Psoas muscle (tissue), 8 donors: ENCODE measurements at places on chromosomes 6 and 20.

- DNase-seq: no peak
Measured at GRCh38 chr6:166419286-166419685, 36.5 kb upstream of the MPC1 start.

DNA sequence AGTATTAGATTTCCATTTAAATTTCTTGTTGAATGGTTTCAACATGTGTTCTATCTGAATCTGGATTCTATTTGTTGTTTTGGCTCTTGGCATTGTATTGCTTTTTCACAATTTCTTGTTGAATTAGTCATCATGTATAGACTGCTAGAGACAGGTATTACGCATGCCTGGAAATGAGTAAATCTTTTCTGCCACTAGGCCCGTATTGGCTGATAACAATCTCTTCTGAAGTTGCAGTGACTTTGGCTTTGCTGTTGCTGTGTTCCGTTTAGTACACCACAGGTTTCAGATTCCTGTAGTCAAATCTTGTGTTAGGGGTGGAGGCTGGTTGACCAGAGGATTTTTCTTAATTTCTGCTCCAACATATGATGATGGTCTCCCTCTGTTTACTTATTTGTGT lies 1339.4 kb downstream of the GRIK2 start:
- no peak for DNase-seq

GRCh38 chr6:108684771-108685329 lies 124.1 kb downstream of the FOXO3 start:
- DNase-seq: no peak

DNA sequence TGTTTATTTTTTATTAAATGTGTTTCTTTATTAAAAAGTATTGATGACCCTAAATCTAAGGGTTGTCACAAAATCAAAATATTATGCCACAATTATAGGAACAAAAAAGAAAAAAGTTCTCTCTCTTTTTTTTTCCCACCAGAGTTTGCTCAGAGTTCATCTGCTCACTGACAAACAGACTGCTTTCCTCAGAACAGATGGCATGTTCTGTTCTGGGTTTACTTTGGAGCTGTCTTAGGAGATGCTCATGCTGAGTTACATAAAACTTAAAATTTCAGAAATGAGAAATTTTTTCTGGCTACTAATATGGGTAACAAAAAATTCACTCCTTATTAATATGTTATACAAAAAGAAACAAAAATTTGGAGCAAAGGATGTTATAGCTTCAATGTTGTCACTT lies 30.3 kb downstream of the STK38 start:
- no peak for DNase-seq

DNA sequence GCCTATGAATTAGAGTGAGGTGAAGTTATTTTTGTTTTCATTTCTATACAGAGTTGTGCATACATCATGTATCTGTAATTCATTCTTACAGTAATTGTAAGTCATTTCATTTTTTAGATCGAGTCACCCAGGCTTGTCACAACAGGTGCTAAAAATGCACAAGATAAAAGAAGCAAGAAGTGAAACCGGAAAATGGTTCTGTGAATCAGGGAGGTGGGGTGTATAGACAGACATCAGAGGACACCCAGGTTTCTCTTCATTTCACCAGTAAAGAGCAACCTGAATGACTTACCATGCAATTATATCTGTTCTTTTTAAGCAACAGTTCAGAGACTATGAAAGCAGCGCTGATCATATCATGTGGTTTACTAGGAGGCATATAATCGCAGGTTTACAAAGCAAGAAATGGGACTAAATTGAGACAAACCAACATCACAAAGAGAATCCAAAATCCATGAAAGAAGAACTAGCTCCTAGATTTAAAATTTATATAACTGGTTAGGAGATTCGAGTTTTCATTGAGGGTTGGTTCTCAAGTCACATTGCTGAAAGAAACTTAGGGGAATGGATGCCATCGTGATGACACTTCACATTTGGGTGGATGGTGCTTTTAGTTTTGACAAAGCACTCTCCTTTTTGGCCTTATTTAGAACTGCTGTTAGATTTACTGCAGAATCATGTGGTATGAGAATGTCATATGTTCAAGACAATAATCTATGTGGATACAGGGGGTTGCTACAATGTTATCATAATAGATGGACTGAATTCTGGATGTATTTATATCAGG lies 27.9 kb upstream of the TBC1D7 start:
- no peak for DNase-seq

GRCh38 chr6:90249458-90249857 lies 47.2 kb downstream of the BACH2 start:
- no peak for DNase-seq

DNA sequence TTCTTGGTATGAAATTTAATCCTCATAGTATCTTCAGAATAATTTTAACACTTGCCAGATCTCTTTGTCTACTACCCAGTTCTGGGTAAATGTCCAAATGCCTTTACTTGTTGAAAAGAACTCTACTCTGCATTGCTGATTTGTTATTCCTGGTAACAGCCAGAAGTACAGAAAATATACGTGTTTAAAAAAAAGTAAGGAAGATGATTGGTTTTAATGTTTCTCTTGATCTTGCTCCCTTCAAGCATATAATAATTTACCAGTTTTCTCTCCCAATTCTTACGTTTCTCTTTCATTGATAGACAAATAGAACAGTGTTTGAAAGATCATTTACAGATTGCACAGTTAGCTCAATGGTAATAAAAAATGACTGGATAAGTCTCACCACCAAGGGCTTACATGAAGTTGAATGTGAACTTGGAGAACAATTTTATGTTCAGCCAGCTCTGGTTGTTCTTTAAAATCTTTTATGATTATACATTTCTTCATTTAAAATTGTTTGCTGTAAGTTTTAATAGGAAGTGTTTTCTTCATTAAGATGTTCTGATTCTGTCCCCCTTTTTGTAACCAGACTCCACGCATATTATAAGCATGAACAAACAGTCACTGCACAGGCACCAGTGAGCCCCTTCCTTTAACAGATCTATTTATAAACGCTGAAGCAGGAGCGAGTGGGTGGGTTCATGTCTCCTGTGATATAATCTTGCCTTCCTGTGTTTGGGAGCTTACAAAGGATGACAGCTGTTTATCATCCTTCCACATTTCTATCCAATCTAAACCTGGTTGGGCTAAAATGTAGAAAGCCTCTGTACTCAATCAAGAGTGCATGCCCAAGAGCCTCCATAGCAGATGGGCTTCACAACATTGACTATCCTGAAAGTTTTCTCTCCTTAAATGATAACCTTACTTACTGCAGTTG lies 299.5 kb downstream of the PRL start:
- no peak for DNase-seq

DNA sequence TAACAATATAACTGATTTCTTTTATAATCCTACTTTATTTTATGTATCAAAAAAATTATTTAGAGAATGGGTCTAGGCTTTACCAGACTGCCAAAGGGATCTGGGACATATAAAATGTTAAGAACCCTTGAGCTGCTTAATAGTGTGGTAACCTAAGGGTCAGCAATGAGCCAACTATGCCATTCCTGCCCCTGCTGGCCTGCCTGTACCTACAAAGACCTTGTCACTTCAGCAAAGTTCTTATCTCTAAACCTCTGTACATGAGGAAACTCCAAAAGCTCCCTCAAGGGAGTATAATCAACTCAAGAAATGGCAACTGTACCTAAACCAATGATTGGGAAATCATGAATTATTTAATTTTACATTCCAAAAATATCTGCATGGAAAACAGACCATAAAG lies 266.9 kb downstream of the PKHD1 start:
- DNase-seq: no peak

DNA sequence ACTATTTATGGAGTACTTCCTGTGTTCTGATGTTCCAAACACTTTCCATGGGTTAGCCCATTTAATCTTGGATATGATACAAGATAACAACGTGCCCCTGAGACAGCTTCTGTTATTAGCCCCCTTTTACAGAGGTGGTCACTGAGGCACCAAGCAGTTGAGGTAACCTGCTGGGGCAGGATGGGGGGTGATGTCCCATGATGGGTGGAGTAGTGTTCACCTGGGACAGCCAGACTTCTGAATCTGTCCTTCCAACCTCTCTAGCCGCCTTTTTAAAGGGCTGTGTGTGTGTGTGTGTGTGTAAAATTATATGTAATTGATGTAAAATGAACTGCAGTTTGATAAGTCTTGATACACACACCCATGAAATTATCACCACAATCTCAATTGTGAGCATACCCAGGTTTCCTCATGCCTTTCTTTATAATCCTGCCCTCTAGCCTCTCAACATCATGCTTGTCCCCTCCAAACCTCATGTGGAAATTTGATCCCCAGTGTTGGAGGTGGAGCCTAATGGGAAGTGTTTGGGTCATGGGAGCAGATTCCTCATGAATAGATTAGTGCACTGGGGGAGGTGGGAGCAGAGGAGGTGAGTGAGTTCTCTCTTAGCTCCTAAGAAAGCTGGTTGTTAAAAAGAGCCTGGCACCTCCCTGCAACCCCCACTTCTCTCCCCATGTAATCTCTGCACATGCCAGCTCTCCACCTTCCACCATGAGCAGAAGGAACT lies 39.2 kb downstream of the PLAGL2 start:
- no peak for DNase-seq

GRCh38 chr6:28225056-28225834 lies at the start of gene ZSCAN9:
TSS of gene ZSCAN9 (plus strand) at chr6:28225275. CDS start at chr6:28227085, 1,810 bp downstream.
- peak; percentile 88 for DNase-seq

DNA sequence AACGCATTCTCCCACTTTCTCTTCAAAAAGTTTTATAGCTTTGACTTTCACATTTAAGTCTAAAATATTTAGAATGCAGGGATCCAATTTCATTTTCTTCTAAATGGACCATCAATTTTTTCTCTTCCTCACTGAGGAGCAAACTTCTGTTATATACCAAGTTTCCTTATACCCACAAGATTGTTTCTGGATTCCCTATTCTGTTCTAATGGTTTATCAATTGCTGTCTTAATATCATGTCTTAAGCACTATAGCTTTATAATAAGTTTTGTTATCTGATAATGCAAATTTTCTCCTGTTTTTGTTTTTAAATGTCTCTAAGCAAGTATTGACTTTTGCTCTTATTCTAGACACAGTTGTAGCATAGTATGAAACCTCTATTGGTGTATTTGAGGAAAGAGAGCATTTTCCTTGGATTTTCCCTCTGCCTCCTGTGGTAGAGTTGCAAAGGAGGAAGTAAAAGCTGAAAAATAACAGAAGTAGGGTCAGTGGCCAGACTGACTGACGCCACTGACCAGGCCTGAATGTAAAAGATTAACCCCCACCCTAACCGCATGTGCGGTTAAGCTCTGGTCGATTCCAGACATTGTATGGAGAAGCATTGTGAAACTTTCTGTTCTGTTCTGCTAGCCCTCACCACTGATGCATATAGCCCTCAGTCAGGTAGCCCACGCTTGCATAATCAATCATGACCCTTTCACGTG lies 40.3 kb downstream of the GPX5 start:
- no peak for DNase-seq

- DNase-seq: no peak
Measured at GRCh38 chr6:88616380-88616779, 347.0 kb downstream of the RNGTT start.

GRCh38 chr20:46512943-46513844 lies at the start of gene ZNF334:
TSS of gene ZNF334 (minus strand) at chr20:46513559. CDS start at chr20:46512102, 1,457 bp downstream.
- DNase-seq: peak; percentile 47

DNA sequence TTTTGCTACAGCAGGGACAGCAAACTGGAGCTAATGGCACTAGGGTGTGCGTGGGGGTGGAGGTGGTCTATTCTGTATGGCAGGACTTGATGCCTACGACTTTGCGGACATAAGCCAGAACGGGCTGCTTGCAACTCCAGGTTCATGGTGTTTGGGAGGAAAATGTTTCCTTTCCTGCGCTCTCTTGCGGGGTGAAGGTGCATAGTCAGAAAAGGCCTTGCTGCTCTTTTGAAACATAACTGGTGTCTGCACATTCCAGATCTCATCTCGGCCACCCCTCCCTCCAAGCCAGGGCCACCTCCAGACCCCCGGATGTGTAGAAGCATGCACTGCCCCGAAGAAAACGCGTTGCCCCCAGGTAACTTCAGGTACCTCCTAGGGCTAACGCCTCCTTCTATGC lies 8.1 kb downstream of the FOXA2 start:
- no peak for DNase-seq

DNA sequence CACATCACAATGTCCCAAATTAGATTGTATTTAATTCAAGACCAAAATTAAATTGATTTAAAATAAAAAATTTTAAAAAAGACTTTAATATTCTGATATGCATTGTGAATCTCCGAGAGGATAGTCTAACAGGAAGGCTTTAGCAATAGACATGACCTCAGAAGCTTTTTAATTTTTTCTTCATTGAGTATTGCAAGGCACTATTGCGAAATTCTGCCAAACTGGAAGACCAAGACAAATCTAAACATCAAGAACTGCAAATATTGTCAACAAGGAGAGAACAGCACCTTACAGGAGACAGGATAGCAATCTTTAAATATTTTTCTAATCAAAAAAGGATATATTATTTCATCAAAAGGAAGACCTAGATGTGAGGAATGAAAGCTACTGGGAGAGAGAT lies 56.9 kb downstream of the BMP5 start:
- DNase-seq: no peak

DNA sequence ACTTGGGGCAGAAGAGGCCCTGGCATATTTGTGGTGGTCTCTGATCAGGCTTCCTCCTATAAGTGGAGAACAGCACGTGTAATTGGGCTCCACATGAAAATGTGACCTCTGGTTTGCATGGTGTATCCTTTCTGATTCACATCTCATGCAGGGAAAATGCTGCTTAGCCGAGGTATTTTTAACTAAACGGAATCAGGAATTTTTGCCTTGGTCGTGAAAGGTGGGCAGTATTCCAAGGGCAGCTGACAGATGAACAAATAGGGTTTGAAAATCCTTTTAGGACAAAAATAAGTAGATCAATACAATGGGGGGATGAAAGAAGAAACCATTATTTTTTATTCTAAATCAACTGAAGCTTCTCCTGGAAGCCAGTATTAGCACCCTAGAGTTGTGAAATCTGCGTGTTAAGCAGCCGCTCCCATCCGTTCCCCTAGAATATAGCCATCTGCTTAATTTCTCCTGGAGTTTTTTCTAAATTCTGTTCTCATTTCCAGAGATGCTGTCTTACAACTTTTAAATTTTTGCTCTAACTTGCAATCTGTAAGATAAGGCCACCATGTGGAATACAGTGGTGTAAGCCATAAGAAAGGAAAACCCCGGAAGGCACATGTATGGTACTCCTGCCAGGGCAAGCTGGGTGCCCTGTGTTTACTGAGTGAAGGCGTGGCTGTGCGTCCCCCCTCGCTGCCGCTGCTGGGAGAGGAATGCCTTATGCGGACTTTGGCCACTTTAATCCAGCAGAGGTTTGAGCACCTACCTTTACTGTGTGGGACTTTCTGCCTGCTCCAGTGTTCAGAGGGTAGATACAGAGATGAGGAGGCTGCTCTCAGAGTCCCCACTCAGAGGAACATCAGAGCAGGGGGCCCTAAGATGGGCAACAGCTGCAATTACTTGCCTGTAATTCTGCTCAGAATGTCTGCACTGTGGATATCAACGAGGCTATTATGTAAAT lies 52.4 kb downstream of the SYNJ2 start:
- DNase-seq: no peak

GRCh38 chr6:42239333-42239732 lies 21.7 kb upstream of the MRPS10 start:
- DNase-seq: no peak

GRCh38 chr6:47043286-47043685 lies 1.2 kb upstream of the ADGRF1 start:
- DNase-seq: no peak

GRCh38 chr6:10951675-10952282 lies 64.9 kb downstream of the SYCP2L start:
- no peak for DNase-seq

- no peak for DNase-seq
Measured at GRCh38 chr6:48889429-48889828, 573.6 kb downstream of the MMUT start.

GRCh38 chr6:81979329-81979728 lies 226.8 kb upstream of the TENT5A start:
- no peak for DNase-seq
